ENCODE measurements at places on chromosomes 4 and X. TPM values are rescaled to one million over a fixed set of nuclear protein-coding genes. Genes with fewer than 3 reads are reported as not detected.

- DNase-seq = no peak
Measured at GRCh38 chrX:28625223-28625622, 38.0 kb downstream of the IL1RAPL1 start.

Gene GAGE12H
- polyA plus RNA-seq = not detected

DNA sequence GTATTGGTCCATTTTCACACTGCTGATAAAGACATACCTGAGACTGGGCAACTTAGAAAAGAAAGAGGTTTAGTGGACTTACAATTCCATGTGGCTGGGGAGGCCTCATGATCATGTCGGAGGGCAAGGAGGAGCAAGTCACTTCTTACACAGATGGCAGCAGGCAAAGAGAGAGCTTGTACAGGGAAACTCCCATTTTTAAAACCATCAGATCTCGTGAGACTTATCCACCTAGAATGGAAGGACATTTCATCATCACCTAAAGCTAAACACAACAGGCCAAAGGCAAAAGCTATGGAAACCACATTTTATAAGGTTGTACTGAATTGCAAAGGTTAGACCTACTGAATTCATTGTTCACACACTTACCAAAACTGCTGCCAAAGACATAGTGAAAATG lies 6.0 kb upstream of the SLC25A43 start:
- no peak for DNase-seq

- no peak for DNase-seq
Measured at GRCh38 chrX:15114743-15115566, 154.9 kb downstream of the ASB9 start.

DNA sequence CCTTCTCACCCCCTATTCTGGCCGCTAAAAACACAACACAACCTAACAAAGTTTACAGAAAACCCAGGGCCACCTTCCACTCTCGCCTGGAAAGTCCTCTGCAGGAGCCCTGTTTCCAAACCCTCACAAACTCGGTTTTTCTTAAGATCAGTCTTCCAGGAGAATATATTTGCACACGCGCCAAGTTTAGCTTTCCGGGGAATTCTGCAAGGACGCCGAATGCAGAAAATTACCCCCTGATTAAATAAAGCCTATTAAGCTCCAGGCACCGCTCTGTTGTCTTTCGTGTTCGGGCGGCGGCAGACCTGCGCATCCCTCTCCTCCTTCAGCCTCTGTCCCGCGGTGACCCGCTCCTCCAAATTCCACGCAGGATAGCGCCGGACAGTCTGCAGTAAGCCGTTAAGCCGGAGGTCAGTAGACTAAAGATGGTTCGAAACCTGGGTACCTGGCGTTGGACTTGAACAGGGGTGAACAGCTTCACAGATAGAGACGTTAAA lies 5.0 kb downstream of the MSX1 start:
- DNase-seq = no peak

GRCh38 chrX:13664020-13664419 lies 11.1 kb downstream of the TCEANC start:
- no peak for DNase-seq

GRCh38 chr4:106414366-106414765 lies 45.8 kb upstream of the GIMD1 start:
- DNase-seq = no peak

DNA sequence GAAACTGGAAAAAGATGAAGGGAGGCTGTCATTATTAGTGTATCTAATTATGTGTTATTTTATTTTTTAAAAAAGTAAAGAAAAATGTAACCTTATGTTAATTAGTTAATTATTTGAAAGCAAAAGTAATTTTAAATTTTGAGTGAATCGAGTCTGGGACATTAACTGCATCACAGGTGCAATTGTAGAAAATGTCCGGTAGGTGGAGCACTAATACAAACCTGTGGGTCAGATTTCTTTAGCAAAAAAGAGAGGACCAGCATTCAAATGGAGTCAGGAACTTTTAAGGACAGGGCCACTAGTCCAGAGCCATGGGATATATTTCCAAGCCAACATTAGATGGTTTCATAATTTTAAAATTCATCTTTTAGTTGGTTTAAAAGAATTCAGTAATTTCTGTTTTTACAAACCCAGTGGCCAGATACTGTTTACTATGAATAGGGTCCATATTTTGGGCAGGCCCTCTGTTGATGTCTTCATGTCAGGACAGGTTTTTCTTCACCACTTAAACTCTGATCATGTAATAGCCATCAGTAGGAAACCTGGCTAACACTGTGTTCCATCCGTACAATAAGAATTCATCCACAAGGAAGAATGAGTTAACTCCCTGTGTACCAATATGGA lies 27.2 kb downstream of the BST1 start:
- DNase-seq = peak; percentile 2

- DNase-seq = no peak
Measured at GRCh38 chr4:2666722-2667247, 89.4 kb downstream of the TNIP2 start.

GRCh38 chrX:19824603-19825002 lies 62.8 kb downstream of the SH3KBP1 start:
- DNase-seq = no peak

Gene GAGE2A
- polyA plus RNA-seq = not detected

GRCh38 chr4:42281324-42282020 lies 115.8 kb upstream of the SHISA3 start:
- peak; percentile 53 for DNase-seq

All from GM12878 (cell line).